ENCODE measurements at places on chromosomes 1 and 21.

- DNase-seq: no peak
These were observed 28.0 kb upstream of the FOXO6 start for GRCh38 chr1:41333146-41333784.

DNA sequence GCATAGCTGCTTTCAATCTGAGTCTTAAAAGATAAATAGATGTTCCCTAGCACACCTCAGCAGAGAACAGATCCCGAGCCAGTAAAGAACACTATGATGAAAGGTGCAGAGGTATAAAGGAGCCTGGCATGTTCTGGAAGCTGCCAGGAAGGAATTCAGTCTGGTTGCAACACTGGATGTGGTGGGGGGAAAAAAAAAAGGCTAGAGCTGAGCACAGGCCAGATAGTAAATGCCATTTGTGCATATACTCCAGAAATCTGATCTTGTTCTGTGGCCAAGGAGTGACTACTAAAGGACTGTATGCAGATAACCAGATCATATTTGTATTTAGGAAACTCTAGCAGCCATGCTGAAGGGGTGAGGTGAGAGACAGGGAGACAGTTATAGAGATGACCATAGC is 240.3 kb downstream of the VAV3 start:
- no peak for DNase-seq

- DNase-seq: no peak
These were observed 102.8 kb upstream of the C1orf21 start for GRCh38 chr1:184283999-184284398.

- DNase-seq: no peak
These were observed 45.2 kb downstream of the MIGA1 start for GRCh38 chr1:77824694-77825093.

- no peak for DNase-seq
These were observed 5.2 kb downstream of the NFIA start for GRCh38 chr1:61087571-61087970.

DNA sequence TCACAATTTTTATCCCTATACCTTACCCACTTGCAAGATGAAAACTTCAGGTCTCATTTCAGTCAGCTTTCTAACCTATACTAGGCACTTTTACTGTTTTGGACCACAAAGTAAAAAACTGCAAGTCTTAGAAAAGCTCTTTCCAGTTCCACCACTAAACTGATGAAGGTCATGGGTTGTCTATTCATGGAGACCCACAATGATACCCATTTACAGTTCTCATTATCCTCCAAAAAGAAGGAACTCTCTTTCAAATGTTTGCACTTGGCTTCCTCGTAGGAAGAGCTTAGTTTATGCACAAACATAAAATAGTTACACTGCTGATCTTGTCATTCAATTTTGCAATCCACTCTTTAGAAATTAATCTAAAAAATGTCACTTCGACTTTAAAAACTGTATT is 9.3 kb downstream of the ZNF281 start:
- no peak for DNase-seq

GRCh38 chr1:174344162-174344561 is 103.6 kb upstream of the GPR52 start:
- DNase-seq: no peak

DNA sequence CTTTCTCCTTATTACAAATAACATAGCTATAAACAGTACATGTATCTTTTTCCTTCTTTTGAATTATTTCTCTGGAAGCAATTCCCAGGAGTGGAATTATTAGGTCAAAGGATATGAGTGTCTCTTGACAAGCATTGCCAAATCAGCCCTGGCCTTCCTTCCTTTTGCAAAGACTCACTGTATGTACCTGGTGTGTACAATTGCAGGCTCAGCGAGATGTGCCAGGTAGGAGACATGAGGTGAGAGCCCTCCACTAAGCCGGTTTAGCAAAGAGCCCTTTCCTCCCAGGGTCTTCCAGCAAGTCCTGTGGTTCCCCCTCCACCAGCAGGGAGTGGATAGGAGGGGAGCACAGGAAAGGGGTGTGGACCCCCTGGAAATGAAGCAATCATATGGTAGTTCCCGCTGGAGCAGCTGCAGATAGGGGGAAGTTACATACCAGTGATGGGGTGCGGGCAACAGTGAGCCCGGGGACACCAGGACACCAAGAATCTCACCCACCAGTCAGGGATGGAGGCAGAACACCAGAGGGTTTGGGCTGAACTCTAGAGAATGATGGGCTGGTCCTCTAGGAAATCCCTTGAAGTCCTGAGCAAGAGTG is 18.3 kb downstream of the RCSD1 start:
- no peak for DNase-seq

- DNase-seq: no peak
These were observed 5.7 kb downstream of the ATP6V1G3 start for GRCh38 chr1:198534548-198535418.

DNA sequence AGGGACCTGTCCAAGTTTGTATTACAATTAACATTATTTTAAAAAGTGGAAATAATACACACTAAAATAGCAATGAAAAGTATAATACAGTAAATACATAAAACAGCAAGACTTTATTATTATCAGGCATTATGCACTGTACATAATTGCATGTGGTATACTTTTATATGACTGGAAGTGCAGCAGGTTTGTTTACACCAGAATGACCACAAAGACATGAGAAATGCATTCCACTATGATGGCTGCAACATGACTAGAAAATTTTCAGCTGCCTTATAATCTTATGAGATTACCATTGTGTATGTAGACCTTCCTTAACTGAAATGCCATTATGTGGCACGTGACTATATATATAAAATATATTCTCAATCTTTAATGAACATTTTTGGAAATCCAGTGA is 1699.6 kb downstream of the KCNT2 start:
- no peak for DNase-seq

DNA sequence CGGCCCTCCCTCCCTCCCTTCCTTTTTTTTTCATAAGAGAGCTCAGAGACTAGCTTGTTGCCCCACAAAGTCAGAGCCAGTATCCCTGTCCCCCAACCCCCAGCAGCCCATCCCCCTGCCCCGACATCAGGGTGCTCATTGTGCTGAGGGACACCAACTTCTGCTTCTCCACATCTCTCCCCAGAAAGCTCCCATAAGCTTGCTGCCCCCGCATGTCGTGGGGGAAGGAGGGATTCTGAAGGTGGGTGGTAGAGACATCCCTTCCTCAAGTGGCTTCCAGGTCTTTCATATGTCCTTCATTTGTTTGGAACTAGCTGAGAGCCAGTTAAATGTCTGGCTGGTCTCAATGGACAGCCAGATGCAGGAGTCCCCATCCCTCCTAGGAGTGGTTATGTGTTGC is 41.2 kb downstream of the RHBG start:
- no peak for DNase-seq

GRCh38 chr21:42513985-42514882 is 582 bp downstream of the SLC37A1 start:
- no peak for DNase-seq

GRCh38 chr1:32184650-32185049 is 5.2 kb downstream of the TXLNA start:
- no peak for DNase-seq

GRCh38 chr1:143694085-143694484 is 277.7 kb downstream of the FAM72C start:
- DNase-seq: no peak

DNA sequence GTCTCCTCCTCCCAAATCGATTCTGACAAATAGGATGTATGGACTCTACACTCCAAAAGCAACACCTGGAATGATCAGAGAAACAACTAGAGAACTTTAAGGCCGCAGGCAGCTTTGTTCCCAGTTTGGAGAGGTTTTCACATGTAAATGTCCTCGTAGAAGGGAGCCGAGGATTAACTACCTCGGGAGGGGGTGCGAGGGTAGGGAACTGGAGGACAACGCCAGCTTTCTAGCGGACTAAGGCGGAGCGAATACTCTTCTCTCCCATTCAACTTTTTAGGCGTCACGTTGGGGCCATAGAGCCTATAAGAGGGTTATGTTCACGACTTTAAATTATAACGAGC is 1.2 kb downstream of the SCAF4 start:
- DNase-seq: peak; percentile 41

DNA sequence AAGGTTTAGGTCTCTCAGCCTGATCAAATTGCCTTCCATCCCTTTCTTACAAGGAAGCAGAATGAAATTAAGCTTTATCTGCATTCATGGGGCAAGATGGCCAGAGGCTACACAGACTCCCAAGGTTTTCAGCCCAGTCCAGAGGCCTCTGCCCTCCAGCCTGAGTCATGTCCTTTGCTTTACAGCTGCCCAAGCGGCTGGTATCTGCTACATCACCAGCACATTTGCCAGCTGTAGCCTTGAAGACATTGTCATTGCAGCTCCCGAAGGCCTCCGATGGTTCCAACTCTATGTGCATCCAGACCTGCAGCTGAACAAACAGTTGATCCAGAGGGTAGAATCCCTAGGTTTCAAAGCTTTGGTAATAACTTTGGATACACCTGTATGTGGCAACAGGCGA is 16.0 kb downstream of the HAO2 start:
- no peak for DNase-seq

DNA sequence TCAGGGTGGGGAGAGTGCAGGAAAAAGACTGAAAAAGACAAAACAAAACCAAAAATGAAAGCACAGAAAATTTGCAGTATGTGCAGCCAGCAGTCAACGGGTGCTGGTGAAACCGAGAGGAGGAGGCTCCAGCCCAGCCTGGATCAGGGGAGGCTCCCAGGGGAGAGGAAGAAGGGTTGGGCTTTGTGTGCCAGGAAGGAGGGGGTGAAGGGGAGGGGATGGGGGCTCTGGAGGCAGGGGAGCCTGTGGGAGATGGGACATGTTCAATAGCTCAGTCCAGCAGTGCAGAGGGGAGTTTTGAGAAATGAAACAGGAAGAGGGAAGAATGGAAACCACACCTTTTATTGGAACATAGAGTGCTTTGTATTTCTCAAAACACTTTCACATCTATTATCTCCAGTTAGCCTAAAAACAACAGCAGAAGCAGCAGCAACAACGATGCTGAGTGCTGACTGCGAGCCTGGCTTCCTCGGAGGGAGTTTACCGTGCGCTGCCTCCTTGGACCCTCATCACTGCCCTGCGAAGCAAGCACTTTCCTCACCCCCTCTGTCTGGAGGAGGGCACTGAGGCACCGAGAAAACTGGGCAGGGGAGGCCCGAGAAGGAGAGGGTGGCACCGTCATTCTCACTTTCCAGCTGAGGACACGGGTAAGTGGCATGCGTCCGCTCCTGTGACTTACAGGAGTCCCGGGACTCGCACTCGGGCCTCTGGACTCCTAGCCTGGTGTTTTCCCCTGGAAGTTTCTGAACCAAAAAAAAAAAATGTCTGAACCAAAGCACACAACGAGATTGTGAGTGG is 62.9 kb downstream of the MDM4 start:
- no peak for DNase-seq

DNA sequence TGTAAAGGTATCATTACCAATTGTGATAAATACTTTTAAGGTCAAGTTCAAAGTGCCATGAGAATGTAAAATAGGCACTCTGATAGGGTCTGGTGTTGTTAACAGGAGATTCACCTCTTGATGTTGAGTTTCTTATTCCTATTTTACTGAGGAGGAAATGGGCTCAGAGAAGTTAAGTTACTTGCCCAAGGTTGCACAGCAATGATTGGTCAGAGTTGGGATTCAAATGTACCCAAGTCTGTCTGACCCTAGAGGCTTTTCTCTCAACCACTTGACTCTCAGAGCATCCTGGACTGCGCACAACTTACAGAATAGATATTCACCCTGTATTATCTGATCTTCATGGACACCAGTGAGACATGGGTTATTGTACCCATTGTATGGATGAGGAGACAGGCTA is 33.9 kb downstream of the SOX13 start:
- DNase-seq: no peak

- DNase-seq: no peak
These were observed 309.5 kb downstream of the KIF26B start for GRCh38 chr1:245464290-245464689.

GRCh38 chr1:194056169-194056568 is 869.8 kb upstream of the B3GALT2 start:
- DNase-seq: no peak

DNA sequence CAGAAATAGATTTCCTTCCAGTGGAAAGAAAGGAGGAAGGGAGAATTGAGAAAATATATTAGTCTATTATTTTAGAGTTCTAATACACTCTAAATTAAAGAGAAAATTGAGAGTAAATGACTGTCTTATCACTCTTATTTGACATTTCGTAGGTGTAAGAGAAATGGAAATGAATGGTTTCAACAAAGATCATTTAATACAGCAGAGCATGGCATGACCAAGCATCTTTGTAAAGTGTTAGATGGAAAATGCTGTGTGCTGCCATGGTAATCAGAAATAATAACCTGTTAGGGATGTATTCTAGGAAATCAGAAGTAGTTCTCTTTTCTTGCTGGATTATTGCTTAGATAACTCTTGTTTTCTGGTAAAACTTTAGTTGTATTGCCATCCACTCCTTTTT is 90.9 kb downstream of the GIPC2 start:
- DNase-seq: no peak

GRCh38 chr1:7488475-7488842 is 282.6 kb upstream of the VAMP3 start:
- DNase-seq: no peak

DNA sequence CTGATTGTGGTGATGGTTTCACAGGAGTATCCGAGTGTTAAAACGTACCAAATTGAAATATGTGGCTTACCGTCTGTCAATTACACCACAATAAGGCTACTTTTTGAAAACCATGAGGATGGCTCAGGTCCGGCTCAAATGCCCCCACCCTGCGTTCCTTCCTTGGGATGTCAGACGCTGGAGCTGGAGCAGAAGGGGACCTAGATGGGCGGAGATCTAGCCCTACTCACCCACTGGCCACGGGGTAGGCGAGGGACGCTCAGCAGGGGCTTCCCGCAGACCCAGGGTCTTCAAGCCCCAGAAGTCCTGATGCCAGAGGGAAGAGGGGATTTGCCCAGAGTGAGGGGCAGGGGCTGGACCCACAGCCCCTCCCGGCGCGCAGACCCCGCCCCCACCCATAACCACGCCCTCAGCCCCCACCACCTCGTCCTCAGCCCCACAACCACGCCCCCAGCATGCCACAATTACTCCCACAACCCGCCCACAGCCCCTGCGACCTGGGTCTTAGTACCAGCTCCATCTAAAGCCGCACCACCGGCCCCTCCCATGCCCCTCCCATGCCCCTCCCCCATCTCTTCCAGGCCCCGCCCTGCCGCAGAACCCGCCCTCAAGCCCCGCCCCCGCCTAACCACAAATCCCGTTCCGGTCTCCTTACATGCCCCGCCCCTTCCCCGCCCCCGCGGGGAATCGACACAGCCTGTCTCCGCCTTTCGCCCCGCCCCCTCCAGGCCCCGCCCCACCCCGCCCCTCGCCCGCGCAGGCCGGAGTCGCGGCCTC is at the start of gene LRRC3:
Gene LRRC3 (plus strand): TSS at position 764 of the 777 bp plus-strand sequence. CDS start 1,135 bp downstream, outside the sequence.
- peak; percentile 86 for DNase-seq

- DNase-seq: no peak
These were observed 161.7 kb downstream of the PBX1 start for GRCh38 chr1:164720440-164721227.

DNA sequence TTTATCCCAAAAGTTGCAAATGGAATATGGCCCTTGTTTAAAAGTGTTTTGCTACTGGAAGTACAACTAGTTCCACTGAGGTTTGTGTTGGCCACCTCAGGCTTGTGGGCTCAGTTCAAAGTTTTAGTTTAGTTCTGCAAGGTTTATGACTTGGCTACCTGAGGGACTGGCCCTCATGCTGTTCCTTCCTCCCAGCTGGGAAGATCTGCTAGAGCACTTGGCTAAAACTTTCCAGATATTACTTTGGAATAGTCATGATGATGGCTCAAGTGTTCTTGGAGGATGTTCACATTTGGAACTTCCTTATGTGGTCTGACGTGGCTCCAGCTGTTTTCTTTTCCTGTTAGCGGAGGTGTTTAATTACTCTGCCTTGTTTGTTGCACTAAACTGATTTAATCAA is 110.2 kb upstream of the IVNS1ABP start:
- no peak for DNase-seq
